ENCODE measurements at places on chromosomes 3 and 15. TPM values are rescaled to one million over a fixed set of nuclear protein-coding genes. Genes with fewer than 3 reads are reported as not detected.

Gene FOXP1
- 59.0 TPM for total RNA-seq

Gene GOLGA8G
- not detected for total RNA-seq

Gene TM2D3
- 36.0 TPM for total RNA-seq

Gene RIOX2
- 13.6 TPM for total RNA-seq

Gene KCTD6
- total RNA-seq: 9.5 TPM

DNA sequence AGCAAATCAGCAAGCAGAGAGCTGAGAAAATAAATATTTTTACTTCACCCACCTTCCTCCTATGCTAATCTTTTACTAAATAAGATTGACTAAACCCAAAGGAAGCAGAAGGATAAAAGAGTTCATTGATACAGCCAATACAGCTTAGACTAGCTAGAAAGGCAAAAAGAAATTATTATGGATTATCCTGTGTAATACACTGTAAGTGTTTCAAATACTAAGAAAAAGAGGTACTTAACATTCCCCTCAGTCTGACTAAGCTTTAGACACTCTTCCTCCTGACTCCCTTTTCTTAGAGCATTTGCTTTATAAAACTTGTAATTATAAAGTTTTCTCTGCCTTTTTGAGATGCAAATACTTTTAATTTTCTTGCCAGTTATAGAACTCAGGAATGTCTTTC lies 848.9 kb upstream of the CADM2 start:
- H3K36me3 ChIP-seq: no peaks in the 10 kb centered on the region
- no peaks in the 10 kb centered on the region for H3K27me3 ChIP-seq
- H3K27ac ChIP-seq: no peak overlapping the region

- peaks cover 23% of the 10 kb centered on the region for H3K4me1 ChIP-seq
- peak overlapping the region; percentile 82 for H3K4me3 ChIP-seq
- no peaks in the 10 kb centered on the region for H3K27me3 ChIP-seq
- peak; percentile 60 for DNase-seq
These were observed 566 bp downstream of the ETV5 start for GRCh38 chr3:186108106-186108940.

GRCh38 chr3:188950832-188951489 lies 220.8 kb upstream of the TPRG1 start:
- no peaks in the 10 kb centered on the region for H3K36me3 ChIP-seq
- H3K4me1 ChIP-seq: no peaks in the 10 kb centered on the region
- DNase-seq: peak; percentile 97

- H3K36me3 ChIP-seq: peaks cover 7% of the 10 kb centered on the region
- no peak overlapping the region for H3K4me3 ChIP-seq
- no peak for DNase-seq
- no peaks in the 10 kb centered on the region for H3K4me1 ChIP-seq
- H3K27me3 ChIP-seq: no peaks in the 10 kb centered on the region
- H3K27ac ChIP-seq: no peak overlapping the region
These were observed 33.3 kb downstream of the TSPAN3 start for GRCh38 chr15:77037388-77038209.

- DNase-seq: peak; percentile 70
- no peak overlapping the region for H3K27ac ChIP-seq
- H3K4me3 ChIP-seq: peak overlapping the region; percentile 46
These were observed 59.7 kb downstream of the NOX5 start for GRCh38 chr15:69074001-69074842.

DNA sequence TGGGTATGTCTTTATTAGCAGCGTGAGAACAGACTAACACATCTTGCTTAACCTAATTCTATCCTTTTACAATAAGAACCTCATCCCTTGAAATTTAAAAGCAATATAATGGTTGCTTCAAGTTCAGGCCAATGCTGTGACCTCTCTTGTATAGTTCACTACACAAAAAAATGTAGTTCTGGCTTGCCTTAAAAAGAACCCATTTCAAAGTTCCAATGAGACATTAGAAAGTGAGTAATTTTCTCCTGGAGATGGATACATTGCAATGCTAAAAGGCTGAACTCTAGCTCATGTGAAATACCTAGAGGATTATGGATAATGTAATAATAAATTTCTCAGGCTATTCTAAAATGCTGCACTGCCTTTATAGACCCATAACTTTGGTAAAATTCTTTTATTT lies 47.8 kb downstream of the ATP13A4 start:
- no peaks in the 10 kb centered on the region for H3K4me1 ChIP-seq
- DNase-seq: no peak
- H3K36me3 ChIP-seq: no peaks in the 10 kb centered on the region
- no peak overlapping the region for H3K27ac ChIP-seq
- H3K4me3 ChIP-seq: no peak overlapping the region
- H3K27me3 ChIP-seq: no peaks in the 10 kb centered on the region

GRCh38 chr3:31645256-31645655 lies 112.5 kb downstream of the STT3B start:
- no peak overlapping the region for H3K27ac ChIP-seq
- no peak for DNase-seq
- no peaks in the 10 kb centered on the region for H3K27me3 ChIP-seq

GRCh38 chr3:51966016-51966415 lies 1.2 kb downstream of the PCBP4 start:
- no peak for DNase-seq
- H3K4me3 ChIP-seq: no peak overlapping the region
- peaks cover 70% of the 10 kb centered on the region for H3K4me1 ChIP-seq

DNA sequence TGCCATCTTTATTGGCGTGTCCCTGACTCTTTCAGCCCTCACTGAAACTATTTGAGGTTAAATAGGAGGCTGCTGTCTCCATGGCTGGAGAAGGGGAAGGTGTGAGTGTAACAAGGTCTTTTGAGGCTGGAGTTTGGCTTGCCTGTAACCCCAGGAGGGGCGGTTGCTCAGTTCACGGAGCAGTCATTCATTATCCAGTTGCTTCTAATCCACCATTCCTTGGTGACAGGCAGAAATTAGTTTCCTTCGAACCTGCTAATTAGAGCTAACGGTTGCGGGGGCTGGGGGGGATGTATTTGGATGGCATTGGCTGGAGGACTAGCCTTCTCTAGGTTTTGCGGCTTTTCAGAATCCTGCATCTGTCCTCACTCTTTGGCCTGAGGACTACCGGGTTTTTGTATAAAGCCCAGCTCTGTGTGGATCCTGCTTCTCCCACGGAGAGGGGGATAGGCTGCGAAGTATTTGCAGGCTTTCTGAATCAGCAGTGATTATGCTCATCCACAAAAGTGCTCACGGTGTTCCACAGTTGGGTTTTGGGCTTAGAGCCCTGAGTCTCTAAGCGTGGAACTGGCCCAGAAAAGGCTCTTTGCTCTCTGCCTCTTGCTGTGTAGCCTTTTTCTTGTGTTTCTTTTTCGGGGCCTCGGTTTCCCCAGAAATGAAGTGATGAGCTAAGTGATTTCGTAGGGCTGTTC lies 18.6 kb downstream of the FGD5 start:
- H3K4me1 ChIP-seq: no peaks in the 10 kb centered on the region
- H3K27ac ChIP-seq: peak overlapping the region; percentile 24
- no peak overlapping the region for H3K4me3 ChIP-seq
- H3K27me3 ChIP-seq: no peaks in the 10 kb centered on the region
- no peaks in the 10 kb centered on the region for H3K36me3 ChIP-seq

GRCh38 chr3:164608554-164609276 lies 469.6 kb downstream of the SI start:
- no peak for DNase-seq
- no peaks in the 10 kb centered on the region for H3K4me1 ChIP-seq
- H3K36me3 ChIP-seq: no peaks in the 10 kb centered on the region
- H3K27ac ChIP-seq: no peak overlapping the region

DNA sequence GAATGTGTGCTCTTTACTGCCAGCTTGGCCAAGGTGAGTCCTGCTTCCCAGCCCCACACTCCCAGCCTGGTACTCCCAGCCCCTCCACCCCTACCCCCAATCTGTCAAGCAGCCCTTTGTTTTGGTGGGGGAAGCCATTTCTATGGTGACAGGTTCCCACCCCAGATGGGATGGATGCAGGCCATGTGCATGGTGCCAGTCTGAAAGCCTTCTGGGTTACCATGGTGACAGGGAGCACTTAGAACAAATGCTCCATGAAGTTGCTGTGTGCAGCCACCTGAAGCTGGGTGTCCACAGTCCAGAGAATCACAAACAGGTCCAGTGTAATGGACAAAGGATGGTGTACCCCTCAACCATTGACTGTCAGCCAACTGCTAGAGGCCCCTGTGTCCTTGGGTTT lies 19.1 kb upstream of the VILL start:
- DNase-seq: no peak
- H3K36me3 ChIP-seq: peaks cover 11% of the 10 kb centered on the region
- H3K27ac ChIP-seq: no peak overlapping the region
- no peaks in the 10 kb centered on the region for H3K27me3 ChIP-seq
- no peaks in the 10 kb centered on the region for H3K4me1 ChIP-seq

DNA sequence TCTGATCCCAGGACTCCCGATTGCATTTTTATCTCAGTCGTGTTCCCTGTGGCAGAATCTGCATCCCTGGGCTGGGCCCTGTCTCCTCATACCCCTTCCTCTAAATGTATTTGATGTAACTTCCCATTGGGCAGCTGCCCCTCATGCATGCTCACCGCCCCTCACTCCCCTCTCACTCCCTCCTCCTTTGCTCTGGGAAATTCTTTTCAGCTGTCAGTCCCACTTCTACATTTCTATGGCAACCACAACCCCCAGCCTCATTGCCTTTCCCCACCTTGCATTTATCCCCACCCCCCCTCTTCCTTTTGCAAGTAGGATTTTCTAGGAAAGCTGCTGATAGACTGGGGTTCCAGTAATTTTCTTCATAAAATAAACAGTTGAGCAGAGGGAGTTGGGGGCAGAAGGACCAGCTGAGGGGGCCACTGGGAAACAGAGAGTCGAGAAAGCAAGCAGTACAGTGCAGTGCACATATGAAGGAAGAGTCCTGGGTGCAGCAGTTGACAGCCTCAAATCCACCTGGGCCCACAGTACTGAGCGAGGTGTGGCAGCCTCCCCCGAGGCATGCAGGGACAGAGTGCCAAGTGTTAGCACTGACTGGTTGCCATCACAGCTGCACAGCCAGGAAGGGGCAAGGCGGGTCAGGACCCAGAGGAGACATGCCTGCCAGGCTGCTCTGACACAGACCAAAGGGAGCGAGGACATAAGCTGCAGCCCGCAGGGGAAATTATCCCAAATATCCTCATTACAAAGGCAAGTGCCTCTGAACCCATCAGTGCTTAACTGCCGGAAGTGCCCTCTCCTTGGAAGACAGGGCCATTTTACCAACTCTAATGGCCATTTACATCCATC lies 476.3 kb downstream of the EPHB1 start:
- H3K4me3 ChIP-seq: no peak overlapping the region
- no peak for DNase-seq
- no peaks in the 10 kb centered on the region for H3K36me3 ChIP-seq
- H3K4me1 ChIP-seq: no peaks in the 10 kb centered on the region

Measured in right atrium auricular region (tissue), 2 donors.